ENCODE measurements at places on chromosomes 1 and 21. TPM values are rescaled to one million over a fixed set of nuclear protein-coding genes. Genes with fewer than 3 reads are reported as not detected.

DCST2 gene
- 0.80 TPM for total RNA-seq

GBP7 gene
- not detected for total RNA-seq

ACTA1 gene
- not detected for total RNA-seq

HRNR gene
- not detected for total RNA-seq

DUSP12 gene
- total RNA-seq, result 38.0 TPM

SEC16B gene
- not detected for total RNA-seq

ETV3L gene
- total RNA-seq, result not detected

NHLH1 gene
- 0.32 TPM for total RNA-seq

SYNJ1 gene
- total RNA-seq, result 16.5 TPM

INSRR gene
- 1.1 TPM for total RNA-seq

GJA4 gene
- total RNA-seq, result not detected

CD1B gene
- not detected for total RNA-seq

GOLT1A gene
- total RNA-seq, result 0.21 TPM

CRYBG2 gene
- 0.98 TPM for total RNA-seq

SH3GLB1 gene
- total RNA-seq, result 60.5 TPM

DSCAM gene
- total RNA-seq, result not detected

PRKACB gene
- 16.4 TPM for total RNA-seq

FLG2 gene
- not detected for total RNA-seq

RHCE gene
- 0.25 TPM for total RNA-seq

GPR25 gene
- total RNA-seq, result not detected

OR2T11 gene
- not detected for total RNA-seq

FABP3 gene
- total RNA-seq, result not detected

ADAMTS5 gene
- total RNA-seq, result not detected

LCE2C gene
- not detected for total RNA-seq

FNDC7 gene
- total RNA-seq, result 0.05 TPM

NRDC gene
- total RNA-seq, result 177 TPM

OR10T2 gene
- not detected for total RNA-seq

PBX1 gene
- total RNA-seq, result not detected

LAD1 gene
- total RNA-seq, result not detected

CLDN17 gene
- total RNA-seq, result not detected

S100A12 gene
- total RNA-seq, result not detected

HAO2 gene
- not detected for total RNA-seq

MYBPHL gene
- total RNA-seq, result not detected

LRRC3 gene
- total RNA-seq, result 2.3 TPM

SMPDL3B gene
- total RNA-seq, result 0.37 TPM

OR2L5 gene
- not detected for total RNA-seq

MYOG gene
- total RNA-seq, result not detected

CHAF1B gene
- total RNA-seq, result 34.2 TPM

PDPN gene
- not detected for total RNA-seq

CPTP gene
- total RNA-seq, result 12.1 TPM

SPRR5 gene
- not detected for total RNA-seq

IFI44 gene
- 16.0 TPM for total RNA-seq

GSTM2 gene
- 30.1 TPM for total RNA-seq

LRRIQ3 gene
- 0.46 TPM for total RNA-seq

GPR157 gene
- 7.7 TPM for total RNA-seq

LHX4 gene
- not detected for total RNA-seq

TRIM46 gene
- 10.7 TPM for total RNA-seq

LHX8 gene
- total RNA-seq, result not detected
